Tibial nerve (tissue), 4 donors: ENCODE measurements at places on chromosomes 6 and 20. TPM values are rescaled to one million over a fixed set of nuclear protein-coding genes. Genes with fewer than 3 reads are reported as not detected.

Gene PKHD1
- 0.21 TPM for total RNA-seq

Gene SLC22A7
- not detected for total RNA-seq

Gene MYH7B
- total RNA-seq, result 3.3 TPM

DNA sequence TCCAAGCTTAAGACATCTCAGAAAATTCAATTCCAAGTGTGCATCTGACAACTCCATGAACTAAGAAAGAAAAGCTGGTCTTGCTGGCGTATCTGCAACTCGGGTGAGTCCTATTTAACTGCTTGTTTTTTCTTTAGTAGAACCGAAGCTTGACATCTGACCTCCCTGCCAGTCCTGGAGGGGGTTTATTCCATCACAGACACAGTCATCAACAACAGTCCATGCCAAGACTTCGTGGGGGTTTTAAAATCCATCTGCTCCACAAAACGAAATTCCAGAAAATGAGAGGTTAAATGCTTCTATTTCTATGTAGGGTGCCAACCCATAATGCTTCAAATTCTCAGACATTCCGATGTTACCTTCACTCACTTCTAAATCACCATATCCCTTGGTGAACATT, 133.9 kb downstream of the IPCEF1 start:
- DNase-seq, result no peak
- no peak overlapping the region for H3K4me3 ChIP-seq
- no peaks in the 10 kb centered on the region for H3K4me1 ChIP-seq
- no peaks in the 10 kb centered on the region for H3K27me3 ChIP-seq

GRCh38 chr20:41444821-41445220, 78.2 kb upstream of the EMILIN3 start:
- H3K27me3 ChIP-seq, result no peaks in the 10 kb centered on the region
- no peaks in the 10 kb centered on the region for H3K4me1 ChIP-seq
- no peaks in the 10 kb centered on the region for H3K36me3 ChIP-seq
- H3K4me3 ChIP-seq, result no peak overlapping the region
- H3K27ac ChIP-seq, result no peak overlapping the region
